ENCODE measurements at places on chromosomes 7 and 10.

DNA sequence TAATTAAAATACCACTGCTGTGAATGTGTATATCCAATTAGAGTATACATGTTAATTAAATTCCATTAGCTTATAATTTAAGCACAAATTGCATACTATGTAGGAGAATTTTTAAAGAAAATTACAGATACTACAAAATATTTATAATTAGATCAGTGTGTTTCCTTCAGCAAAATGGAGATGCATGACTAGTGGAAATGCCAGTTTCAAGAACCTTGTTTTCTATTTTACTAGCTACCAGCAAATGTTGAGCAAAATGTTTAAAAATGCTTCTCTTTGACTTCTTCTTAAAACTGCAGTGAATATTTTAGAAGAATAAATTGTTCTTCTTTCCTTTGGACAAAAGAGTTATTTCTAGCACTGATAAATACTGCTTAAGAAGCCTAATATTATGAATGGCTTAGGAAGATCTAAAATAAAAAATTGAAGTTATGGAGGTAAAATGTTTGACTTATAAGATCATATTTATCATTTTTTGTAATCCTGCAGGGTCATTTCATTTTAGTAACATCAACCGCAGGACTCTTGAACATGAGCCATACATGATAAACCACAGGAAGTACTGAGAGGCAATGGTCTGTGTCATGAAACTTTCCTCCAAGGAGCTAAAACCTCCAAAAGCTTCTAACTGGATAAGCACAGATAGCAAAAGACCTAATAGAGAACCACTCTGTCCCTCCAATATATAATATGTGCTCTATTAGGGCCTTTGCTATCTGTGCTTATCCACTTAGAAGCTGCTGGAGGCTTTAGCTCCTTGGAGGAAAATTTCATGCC lies 1066.0 kb upstream of the CELF2 start:
- DNase-seq, result no peak

DNA sequence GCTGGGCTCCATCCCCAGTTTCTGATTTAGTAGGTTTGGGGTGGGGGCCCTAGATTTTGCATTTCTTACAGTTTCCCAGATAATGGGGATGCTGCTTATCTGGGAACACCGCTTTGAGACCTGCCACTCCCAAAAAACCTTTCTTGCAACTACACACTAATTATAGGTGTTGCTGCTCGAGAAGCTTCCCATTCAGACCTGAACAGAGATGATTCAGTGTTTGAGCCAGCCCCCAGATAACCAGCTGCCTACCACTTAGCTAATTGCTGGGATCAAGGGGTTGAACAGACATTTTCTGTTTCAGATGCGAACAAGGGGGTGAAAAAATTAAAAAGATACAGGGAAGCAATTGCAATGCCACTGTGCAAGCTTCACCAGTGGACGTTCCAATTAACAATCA lies 448.5 kb downstream of the KCNMA1 start:
- DNase-seq, result no peak

GRCh38 chr10:80829562-80829961 lies 291.9 kb downstream of the SH2D4B start:
- DNase-seq, result no peak

GRCh38 chr7:2722591-2722990 lies 34.6 kb downstream of the AMZ1 start:
- no peak for DNase-seq

GRCh38 chr7:5230265-5231067 lies 40.4 kb downstream of the WIPI2 start:
- no peak for DNase-seq

DNA sequence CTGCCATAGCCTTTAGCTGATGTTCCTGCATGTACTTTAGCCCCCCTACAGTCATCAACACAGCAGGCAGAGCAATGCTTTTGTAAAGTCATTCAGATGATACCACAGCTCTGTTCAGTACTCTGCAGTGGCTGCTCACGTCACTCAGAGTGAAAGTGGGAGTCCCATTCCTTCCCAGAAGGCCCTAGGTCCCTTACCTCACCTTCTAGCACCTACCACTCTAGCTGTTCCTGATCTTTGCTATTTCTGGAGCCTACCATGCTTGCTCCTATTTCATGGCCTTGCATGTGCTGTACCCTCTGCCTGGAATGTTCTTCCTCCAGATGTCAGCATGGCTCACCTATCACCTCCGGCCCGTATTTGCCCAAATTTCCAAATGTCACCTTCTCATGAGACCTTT lies 94.4 kb upstream of the PRR15 start:
- no peak for DNase-seq

DNA sequence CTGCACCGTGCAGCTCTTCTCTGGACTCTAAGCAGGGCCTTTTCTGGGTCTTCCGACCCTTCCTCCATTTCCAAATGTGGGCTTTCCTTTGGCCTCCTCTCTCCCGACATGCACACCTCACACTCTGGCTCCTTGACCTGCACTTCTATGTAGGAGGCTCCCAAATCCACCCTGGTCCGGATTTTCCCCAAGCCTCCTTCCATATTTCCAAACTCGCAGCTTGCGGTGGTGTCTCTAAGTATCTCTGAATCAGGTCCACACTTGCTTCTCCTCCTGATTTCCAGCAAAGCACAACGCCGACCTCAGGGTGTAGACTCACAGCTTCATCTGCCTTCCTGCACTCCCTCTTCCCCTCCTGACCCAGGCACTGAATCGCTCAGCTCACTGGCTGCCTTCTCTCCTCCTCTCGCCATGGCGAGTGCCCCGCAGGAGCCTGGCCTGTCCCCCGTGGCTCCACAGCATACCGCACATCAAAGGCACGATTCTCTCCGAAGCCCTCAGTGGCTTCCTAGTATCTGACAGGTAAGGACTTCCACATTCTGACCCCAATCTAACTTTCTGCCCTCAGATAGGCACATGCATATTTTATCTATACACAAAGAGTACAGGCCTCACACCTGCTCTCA lies 27.8 kb downstream of the DIP2C start:
- DNase-seq, result no peak

DNA sequence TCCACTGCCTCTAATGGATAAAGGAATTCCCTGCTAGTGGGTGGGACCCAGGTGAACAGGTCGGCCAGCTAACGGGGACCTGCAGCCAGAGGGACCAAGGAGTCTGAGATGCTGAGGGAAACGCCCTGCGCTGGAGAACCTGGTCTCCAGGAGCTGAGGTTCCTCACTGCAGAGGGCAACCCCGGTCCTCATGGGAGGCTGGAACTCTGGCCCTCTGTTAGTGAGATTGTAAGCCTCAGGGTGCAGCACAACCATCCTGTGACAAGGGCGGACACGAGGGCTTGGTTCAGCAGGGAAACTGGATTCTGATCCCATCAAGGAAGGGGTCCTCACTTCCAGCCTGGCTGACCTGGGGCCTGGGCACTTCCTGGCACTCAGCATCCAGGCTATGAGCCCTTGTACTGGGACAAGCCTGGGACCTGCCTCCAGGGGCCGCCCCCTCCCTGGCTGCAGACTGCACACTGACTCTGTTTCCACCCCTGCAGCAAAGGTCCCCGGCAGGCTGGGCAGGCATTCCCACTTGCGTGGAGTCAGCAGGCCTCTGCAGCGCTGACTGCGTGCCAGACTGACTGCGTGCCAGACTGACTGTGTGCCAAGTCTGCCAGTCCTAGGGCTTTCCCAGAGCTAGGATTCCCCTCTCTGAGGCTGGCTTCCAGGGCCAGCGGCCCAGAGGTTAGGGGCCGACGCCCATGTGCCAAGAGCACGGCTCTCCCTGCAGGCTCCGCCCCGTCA lies 143.2 kb downstream of the MAPK8 start:
- no peak for DNase-seq

- DNase-seq, result no peak
Observed at GRCh38 chr10:91520661-91521060, 110.5 kb downstream of the HECTD2 start.

DNA sequence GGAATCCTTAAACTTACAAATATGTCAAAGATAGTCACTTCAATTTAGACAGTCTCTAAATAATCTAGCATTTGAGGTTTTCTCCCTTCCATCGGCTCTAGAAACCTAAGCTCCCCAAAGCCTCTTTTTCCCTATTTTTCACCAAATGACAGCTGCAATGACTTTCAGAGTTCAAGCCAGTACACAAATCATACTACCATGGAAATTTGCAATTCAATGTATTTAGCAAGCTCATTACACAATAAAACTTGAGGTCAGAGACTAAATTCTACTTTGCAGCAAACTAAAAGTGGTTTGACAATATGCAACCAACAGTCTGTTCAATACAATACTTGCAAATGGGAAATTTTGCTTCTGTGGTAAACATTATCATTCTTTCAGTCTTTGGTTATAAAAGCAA lies 80.3 kb downstream of the SKIDA1 start:
- no peak for DNase-seq

DNA sequence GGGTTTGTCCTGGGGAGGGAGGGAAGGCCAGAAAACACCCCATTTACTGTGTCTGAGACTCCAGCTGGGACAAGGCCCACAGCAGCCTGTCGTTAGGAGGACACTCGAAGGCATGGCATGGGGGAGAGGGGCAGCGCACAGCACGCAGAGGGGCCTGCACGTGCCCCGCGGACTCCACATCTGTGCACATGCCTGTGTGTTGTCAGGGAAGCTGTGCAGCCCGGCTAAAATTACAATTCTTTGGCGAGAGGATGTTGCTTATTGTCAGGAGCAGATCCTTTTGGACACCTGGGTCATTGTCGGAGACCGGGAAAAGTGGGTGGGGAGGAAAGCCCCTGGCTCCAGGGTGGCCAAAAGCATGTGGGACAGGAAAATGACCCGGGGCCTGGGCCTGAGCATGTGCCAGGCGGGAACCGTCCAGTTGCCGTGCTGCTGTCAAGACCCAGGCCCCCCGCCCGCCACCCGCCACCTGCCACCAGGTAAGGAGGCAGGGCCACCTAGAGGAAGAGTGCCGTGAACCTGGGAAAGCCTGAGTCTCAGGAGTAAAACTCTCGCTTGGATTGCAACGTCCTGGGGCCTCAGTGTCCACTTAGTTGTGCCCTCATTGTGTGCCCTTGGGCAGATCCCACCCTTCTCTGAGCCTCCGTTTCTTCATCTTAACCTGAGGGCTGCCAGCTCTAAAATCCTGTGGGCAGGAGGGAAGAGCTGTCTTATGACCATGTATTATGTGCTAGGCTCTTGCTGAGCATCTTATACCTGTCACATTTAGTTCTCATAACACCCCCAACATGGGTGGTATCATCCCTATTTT lies 7.2 kb downstream of the VSIR start:
- no peak for DNase-seq

DNA sequence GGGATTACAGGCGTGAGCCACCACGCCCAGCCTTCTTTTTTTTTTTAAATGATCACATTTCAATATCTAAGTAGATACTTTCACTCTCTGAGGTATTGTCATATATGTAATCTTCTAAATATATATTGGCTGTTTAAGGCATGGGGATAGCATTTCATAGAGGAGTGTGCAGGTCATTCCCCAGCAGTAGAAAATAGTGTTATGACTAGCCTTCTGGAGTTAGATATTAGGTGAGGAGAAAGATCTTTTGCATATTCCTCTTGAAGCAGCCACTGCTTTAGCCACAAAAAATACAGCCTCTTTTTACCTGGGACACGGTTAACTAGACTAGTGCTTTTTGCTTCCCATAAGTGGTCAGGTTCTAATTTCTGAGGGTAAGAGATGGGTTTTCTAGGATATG lies 28.9 kb downstream of the ADD3 start:
- no peak for DNase-seq

- no peak for DNase-seq
Observed at GRCh38 chr7:4302203-4302905, 379.7 kb upstream of the FOXK1 start.

- no peak for DNase-seq
Observed at GRCh38 chr10:132274581-132274980, 33.2 kb downstream of the STK32C start.

GRCh38 chr7:87926581-87927461 lies 7.2 kb upstream of the ADAM22 start:
- DNase-seq, result peak; percentile 43

DNA sequence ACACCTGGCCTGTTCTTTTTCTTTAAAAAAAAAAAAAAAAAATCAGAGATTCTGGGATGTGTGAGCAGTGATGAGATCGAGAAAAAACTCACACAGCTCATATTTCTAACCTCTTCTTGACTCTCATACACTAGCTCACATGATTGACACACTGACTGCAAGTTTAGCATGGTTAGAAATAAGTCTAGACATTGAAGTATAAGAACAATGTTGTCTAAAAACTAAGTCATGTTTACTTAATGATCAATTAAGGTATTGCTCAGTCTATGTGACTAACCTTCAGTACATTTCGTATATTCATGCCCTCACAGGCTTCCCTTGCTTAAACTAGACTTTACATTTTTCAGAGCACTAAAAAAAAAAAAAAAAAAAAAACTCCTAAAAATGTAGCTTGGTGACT lies 775.1 kb downstream of the GATA3 start:
- no peak for DNase-seq

- DNase-seq, result no peak
Observed at GRCh38 chr7:18003286-18003994, 24.2 kb downstream of the PRPS1L1 start.

DNA sequence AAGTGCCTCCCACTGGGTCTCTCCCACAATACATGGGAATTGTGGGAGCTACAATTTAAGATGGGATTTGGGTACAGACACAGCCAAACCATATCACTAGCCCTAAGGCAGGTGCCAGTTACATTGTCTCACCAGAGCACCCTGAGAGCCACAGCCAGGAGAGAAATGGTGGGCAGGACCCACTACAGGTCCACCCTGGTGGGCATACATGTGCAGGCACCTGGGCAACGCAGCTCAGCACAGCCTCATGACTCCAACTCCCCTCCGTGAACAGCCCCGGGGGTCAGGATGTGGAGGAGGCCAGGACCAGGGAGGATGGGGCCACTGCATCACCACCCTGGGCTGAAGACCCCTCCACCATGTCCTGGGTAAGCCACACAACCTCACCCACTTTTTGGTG lies 205.7 kb downstream of the PTPRN2 start:
- DNase-seq, result no peak

DNA sequence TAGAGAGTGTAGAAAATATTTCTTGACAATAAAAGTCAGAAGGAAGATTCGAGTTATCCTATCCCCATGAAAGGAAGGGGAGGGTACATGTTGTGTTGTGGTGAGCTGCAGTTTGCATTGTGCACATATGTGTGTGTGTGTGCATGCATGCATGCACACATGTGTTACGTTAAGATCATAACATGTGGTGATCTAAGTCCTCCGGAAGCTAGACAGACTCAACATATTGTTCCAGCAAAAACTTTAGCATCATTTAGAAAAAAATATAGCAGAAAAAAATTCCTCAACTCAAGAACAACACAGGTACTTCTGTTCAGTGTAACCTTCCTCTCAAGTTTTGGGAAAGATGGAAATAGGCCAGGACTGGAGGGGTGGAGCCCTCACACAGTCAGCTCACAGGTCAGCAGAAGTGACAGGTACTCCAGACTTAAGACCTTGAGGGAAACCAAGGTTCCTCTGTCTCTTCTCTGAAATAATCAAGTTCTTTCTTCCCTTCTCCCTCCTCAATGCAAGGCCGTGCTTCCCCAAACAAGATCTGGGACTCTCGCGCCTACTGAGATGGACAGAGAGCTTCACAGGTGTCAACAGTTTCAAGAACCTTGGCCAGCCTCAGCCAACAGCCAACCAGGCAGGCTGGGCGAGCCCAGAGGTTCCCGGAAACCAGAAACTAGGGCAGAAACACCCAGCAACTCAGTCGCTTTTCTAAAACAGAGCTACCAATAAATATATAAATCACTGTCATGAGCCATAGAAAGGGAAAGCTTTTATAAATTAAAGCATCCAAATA lies 205.2 kb downstream of the FAM107B start:
- no peak for DNase-seq

GRCh38 chr7:46515844-46516590 lies 594.9 kb upstream of the IGFBP3 start:
- no peak for DNase-seq
